Hindlimb muscle (tissue), 1 donor: ENCODE measurements at places on chromosomes 16 and 17. TPM values are rescaled to one million over a fixed set of nuclear protein-coding genes. Genes with fewer than 3 reads are reported as not detected.
A peak's percentile ranks its signal among the peaks of the same experiment; 100 is the strongest.

The SOX9 gene
- 10.9 TPM for polyA plus RNA-seq

The NPIPB8 gene
- polyA plus RNA-seq, result 2.6 TPM

The GAST gene
- polyA plus RNA-seq, result not detected

The CES1 gene
- 0.32 TPM for polyA plus RNA-seq

The RNF112 gene
- 1.9 TPM for polyA plus RNA-seq

The HS3ST3B1 gene
- polyA plus RNA-seq, result 1.5 TPM

The CIBAR2 gene
- polyA plus RNA-seq, result not detected

- DNase-seq, result no peak
Observed at GRCh38 chr16:1635070-1635469, 22.9 kb downstream of the CRAMP1 start.

- no peak for DNase-seq
Observed at GRCh38 chr16:58099097-58099955, 29.9 kb downstream of the CFAP20 start.

DNA sequence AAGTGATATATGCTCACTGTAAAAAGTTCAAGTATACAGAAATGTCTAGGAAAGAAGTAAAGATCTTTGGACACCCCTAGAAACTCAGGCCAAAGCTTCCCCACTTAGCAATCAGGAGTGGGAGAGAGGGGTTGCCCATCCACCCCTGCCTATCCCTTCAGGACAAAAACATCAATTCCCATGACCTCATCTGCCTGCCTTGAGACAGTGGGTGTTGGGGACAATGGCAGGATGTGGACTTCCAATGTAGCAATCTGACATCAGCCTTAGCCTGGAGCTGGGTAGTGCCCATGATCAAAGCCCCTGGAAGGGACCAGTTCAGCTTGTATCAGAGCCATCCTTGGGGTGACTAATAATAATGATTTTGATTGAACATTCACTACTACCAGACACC, 18.1 kb downstream of the ITPRIPL2 start:
- DNase-seq, result no peak

GRCh38 chr16:82848013-82848412, 221.2 kb downstream of the CDH13 start:
- DNase-seq, result no peak

- peak; percentile 87 for DNase-seq
Observed at GRCh38 chr17:29568331-29569244, at the start of gene TP53I13. Gene TP53I13, plus strand, starts transcription at chr17:29568701. Its CDS starts 58 bp downstream, at chr17:29568759.

DNA sequence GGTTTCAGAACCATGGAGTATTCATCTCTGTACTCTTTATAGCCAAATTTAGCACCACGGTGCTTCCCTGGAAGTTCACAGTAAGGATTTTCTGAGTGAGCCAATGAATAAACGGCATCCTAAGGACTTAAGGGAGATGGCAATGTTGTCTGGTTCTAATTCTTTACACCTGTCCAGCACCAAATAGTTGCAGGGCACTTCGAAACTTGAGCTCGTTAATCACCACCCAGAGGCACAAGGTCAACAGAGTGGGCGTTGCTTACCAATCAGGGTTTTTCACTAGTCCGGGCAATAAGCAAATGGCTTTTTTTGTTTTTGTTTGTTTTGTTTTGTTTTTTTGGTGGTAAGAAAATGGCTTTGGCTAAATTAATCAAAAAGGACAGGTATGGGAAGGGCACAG, 28.2 kb upstream of the TMEM220 start:
- DNase-seq, result no peak

DNA sequence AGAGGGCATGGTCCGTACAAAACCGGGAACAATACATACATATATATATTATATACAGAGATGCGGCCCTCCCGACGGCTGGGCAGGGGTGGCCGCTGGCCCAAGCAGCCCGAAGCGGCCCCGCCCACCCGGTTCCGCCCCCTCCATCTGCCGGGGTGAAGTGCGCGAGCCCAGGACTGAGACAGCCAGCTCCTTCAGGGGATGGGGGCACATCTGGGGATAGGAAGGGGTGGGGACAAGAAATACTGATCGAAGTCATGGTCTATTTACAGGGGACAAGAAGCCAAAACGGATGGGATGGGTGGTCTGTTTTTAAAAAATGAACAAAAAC, 3.8 kb upstream of the SAMD14 start:
- no peak for DNase-seq

DNA sequence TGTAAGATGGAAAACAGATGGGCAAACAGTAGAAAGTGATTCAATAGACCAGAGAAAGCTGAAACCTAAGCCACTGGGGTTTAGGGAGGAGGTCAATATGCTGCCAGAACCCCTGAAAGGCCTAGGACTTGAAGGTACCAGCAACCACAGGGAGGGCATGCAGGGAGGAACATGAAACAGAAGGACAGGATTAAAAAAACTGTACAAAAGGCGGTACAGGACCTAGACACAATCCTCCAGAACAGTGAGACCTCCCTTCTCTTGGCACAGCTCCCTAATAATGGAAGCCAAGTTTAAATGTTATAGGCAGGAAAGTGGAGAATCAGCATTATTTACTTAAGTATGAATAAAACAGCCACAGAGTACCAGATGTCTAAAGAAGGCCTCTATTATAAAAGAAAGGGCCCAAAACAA, 105.5 kb downstream of the SPAG9 start:
- DNase-seq, result peak; percentile 81

DNA sequence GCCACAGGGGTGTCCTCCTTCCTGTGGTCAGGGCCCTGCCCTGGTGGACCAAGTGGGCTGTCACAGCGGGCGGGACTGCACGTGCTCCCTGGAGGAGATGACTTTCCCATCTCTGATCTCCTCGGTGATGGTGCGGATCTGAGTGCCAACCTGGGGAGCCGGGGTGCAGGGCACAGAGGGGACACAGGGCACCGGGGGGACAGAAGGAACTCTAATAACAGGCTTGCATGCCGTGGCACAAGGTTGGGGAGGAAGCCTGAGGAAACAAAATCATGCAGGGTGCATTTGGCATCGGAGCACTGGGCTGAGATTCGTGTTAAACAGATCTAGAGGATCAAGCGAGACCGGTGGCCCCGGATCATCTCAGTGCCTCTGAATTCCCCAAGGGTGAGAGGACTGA, 3.4 kb downstream of the KRT36 start:
- no peak for DNase-seq

- DNase-seq, result no peak
Observed at GRCh38 chr17:50169881-50170459, 4.2 kb downstream of the SGCA start.

DNA sequence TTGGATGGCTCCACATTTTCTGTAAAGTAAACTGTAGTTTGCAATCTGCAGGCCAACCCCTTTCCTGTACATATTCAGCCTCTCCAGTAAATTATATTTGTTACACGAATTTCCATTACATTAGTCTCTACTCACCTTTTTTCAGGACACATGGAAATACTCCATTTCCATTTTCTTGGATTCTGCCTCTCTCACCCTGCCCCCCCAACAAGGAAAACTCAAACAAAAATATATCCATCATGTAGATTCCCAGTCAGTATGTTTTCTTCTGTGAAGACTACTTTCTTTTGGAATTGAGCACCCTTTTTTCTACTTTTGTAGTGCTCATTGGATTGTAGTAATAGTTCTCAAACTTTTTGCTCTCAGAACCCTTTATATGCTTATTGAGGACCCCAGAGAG, 2.9 kb downstream of the PPM1D start:
- no peak for DNase-seq
